ENCODE measurements at places on chromosomes 5 and 9. TPM values are rescaled to one million over a fixed set of nuclear protein-coding genes. Genes with fewer than 3 reads are reported as not detected.

DNA sequence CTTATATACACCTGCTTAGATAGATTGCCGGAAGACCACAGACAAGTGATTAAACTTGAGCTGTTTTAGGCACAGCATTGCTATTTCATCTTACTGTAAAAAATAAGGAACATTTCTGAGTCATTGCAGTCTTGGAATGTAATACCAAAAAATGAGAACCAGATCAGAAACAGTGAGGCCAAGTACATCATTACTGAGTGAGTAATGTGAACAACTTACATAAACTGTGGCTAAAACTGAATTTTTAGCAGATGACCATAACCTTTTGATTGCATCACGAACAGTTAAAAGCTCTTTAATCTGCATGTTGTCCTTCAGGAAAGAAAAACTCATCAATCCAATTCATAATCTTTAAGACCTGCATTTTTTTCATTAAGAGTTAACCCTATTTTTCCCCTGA lies 157.1 kb upstream of the FGF10 start:
- DNase-seq = no peak

- DNase-seq = no peak
These were observed 210.4 kb upstream of the RFX3 start for GRCh38 chr9:3736161-3736560.

Gene SH3RF2
- total RNA-seq = 9.5 TPM

Gene NMUR2
- total RNA-seq = not detected

Gene GLDC
- total RNA-seq = 117 TPM

GRCh38 chr9:16753256-16753655 lies 117.2 kb downstream of the BNC2 start:
- no peak for DNase-seq

Gene ELAVL2
- total RNA-seq = 0.29 TPM

Gene CA9
- not detected for total RNA-seq

DNA sequence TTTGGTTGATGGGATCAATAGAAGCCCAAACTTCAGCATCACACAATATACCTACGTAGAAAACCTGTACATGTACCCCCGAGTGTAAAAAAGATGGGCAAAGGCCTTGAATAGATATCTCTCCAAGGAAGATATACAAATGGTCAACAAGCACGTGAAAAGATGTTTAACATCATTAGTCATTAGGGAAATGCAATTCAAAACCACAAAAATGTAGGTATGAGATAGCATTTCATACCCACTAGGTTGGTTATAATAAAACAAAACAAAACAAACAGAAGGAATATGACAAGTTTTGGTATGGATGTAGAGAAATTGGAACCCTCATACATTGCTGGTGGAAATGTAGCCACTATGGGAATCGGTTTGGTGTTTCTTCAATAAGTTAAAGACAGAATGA lies 33.1 kb upstream of the PPARGC1B start:
- DNase-seq = no peak

GRCh38 chr9:134240361-134240760 lies 76.0 kb upstream of the RNU6ATAC start:
- DNase-seq = no peak

Gene TMEFF1
- not detected for total RNA-seq

GRCh38 chr9:72844440-72844768 lies 108.4 kb downstream of the ALDH1A1 start:
- no peak for DNase-seq

- no peak for DNase-seq
These were observed 142.2 kb downstream of the CAMK4 start for GRCh38 chr5:111366388-111366787.

Gene CCNI2
- total RNA-seq = 5.8 TPM

Gene CORO2A
- total RNA-seq = 38.8 TPM

Gene RMRP
- total RNA-seq = 3,373 TPM

Gene OR1Q1
- not detected for total RNA-seq

GRCh38 chr5:147400126-147400809 lies 109.6 kb downstream of the DPYSL3 start:
- DNase-seq = no peak
